ENCODE measurements at places on chromosomes 2 and 18.
A peak's percentile ranks its signal among the peaks of the same experiment; 100 is the strongest.

DNA sequence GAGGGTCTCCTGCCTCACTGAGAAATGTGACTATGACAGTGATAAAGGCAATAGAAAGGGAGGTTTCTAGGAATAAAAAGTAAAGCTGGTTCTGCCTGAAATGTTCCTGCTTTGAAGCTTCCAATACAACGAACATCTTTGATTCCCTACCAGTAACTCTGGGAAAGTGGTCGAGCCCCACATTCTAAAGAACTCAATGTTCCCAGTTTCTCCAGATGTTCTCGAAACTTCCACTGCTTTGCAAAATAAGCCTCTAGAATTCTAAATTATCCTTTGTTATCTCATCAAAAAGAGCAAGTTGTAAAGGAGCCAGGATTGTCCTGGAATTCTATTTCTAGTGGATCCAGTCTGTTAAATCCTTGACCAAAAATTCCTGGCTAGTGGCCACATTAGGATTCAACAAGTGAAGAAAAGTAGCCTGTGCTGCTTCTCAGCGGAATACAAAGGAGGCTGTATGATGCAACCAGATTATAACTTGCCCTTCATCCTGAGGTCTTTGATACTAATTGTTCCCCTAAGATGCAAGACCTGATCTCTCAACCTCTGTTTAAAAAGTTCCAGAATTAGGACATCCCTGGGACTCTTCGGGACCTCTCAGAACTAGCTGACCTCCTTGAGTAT lies 8.4 kb downstream of the SCN7A start:
- DNase-seq, result no peak

GRCh38 chr2:199679883-199680282 lies 171.1 kb downstream of the FTCDNL1 start:
- DNase-seq, result no peak

- DNase-seq, result peak; percentile 12
Observed at GRCh38 chr2:71548646-71549425, 95.5 kb downstream of the DYSF start.

- no peak for DNase-seq
Observed at GRCh38 chr2:140457483-140457882, 1673.3 kb downstream of the LRP1B start.

DNA sequence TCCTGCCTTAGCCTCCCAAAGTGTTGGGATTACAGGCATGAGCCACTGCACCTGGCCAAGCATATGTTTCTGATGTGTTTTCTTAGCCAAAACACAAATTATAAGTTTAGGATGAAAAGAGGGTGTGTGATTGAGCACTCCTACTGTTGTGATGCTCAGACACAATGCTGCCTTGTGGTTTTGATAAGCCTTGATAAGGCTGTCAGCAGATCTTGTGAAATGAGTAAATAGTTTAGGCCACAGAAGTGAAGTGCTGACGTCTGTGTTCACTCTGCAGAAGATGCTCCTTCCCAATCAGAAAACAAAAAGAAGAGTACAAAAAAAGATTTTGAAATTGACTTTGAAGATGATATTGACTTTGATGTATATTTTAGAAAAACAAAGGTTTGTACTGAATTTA lies 24.3 kb downstream of the NCAPH start:
- DNase-seq, result no peak

- no peak for DNase-seq
Observed at GRCh38 chr18:12293831-12294230, 14.2 kb upstream of the TUBB6 start.

DNA sequence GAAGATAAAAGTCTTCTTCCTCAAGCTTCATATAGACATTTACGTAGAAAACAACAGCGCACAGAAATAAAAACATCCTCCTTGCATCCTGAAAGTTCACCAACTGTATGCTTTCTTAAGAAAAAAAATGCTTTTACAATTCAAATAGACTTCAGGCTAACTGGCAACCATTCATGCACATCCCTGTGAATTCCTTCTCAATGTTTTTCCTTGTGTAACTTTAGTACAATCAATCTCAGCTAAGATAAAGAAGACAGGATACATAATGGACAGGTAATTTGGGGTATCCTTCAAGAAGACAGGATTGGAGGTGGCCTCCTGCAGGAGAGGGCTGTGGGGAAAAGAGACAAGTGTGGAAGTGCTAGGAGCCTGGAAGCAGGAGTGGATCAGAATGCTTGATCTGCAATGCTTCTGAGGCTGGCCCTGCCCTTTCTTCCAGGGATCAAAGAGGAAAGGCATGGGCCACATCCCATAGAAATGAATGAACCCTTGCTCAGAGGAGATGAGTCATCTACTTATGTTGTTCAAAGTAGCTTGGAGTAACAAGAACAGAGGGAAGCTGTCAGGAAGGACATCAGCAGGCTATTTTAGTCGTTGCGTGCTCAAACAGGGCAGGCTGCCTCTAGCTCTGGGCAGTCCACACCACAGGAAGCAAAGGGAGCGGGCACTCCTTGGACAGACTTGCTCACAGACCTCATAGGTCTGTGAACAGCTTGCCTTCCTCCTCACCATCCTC lies 126.6 kb downstream of the TMEM131 start:
- DNase-seq, result no peak

DNA sequence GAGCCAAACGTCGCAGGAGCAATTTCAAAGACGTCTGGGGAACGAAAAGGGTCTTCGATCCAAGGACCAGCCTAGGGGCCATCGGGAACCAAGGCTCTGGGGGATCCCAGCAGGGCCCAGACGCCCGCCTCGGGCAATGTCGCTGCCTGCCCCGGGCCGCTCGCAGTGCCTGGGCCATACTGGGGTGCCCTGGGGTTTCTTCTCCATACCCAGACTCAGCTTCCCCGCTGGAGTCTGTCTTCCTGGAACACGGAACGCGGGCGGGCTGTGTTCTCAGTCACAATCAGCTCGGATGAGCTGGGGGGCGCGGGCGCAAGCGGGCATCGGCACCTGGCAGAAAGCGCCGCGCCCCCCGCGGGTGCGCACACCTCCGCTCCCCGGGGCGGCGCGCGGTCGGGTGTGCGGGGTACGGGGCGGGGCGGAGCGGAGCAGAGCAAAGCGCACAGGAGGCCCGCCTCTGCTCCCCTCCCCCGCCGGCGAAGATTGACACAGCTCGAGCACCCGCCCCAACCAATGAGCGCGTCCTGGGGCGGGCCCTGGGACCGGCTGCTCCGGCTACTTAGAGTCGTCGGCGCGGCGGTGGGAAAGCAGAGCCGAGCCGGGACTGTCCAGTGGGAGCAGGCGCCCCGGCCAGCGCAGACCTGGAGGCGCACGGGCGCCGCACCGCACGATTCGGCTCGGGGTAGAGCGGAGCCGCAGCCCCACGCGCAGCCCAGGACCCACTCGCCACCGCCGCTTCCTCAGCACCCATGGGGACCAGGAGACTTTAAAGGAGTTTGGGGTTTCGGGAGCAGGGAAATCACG lies at the start of gene LRATD1:
LRATD1 (plus strand) TSS at position 585 of the 804 bp plus-strand sequence. CDS start 1,263 bp downstream, outside the sequence.
- DNase-seq, result no peak

GRCh38 chr2:197425550-197425949 lies 9.3 kb downstream of the SF3B1 start:
- DNase-seq, result no peak

DNA sequence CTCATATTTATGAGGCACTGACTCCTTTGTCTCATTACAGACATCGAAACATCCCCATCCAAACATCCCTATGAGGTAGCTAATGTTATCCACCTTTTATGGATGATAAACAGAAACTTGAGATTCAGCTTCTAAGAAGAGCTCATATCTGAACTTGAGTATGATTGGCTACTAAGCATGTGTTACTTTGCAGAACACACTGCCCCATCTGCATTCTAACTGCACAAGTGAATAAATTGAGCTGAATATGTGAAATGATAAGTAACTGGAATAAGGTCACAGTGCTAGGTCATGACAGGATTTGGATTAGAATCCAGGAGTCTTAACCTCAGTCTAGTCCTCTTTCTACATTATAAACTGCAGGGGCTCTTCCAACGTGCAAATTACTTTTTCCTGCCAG lies 172.7 kb downstream of the SETBP1 start:
- DNase-seq, result no peak

DNA sequence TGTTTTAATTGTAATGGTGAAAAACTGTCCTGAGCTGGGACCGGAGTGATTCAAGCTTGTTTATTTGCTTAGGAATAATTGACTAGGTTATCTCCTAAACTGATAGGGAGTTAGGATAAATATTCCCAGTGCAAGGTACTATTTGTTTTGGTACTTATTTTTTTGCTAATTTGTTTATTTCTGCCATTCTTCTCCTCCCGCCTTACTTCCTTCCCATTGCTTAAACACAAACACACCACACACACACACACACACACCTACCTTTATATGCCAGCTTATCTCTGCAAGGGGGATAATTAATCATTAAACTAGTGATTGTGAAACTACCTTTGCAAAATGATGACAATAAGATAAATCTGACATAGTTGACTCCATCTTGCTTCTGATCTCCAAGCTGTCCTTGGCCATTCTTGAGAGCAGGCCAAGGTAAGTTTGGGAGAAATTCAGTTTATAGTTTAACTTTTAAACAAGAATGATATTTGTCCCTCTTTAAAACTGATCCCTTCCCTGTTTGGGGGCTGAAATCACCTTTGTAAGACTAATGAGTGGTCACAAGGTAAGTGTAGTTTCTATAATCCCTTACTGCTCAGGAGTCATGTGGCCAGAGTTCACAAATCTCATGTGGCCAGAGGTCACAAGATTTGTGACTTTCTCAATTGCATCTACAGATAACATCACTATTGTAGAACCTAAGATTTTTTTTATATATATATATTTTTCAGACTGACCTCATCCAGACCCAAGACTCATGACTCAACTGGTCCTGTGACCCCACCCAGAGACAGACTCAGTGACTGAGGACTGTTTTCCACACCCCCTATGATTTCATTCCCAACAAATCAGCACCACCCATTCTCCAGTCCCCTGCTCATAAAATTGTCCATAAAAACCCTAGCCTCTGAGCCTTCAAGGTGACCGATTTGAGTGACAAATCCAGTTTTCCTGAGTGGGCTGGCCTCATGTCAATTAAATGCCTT lies 83.1 kb upstream of the LRRTM4 start:
- DNase-seq, result no peak

DNA sequence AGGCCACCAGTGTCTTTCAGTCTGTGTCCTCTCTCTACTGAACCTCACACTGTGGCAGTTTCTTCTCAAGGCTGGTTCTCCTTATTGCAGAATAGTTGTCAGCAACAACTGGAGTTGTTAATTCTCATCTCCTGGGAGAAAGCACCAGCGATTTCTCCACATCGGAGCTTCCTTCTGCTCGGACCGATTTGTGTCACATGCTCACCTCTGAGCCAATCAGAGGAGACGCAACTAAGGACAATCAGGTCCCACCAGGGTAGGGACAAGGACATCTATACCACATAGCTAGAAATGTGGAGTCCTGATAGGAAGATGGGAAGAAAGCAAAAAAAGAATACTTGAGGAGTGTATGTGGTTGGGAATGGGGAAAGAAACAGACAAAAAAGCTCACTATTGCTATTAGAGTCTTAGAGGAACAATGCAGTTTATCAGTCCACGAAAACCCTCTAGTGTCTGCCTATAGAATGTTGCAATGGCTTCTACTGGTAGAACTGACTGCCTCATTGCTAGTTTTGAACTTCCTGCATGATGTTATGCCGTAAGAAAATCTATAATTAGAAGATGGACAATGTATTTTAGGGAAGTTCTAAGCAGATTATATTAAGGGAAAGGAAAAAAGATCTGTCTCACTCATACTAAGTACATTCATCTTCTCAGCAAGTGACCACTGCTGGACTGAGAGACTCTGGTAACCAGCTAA lies 169.7 kb downstream of the CDCA7 start:
- no peak for DNase-seq

DNA sequence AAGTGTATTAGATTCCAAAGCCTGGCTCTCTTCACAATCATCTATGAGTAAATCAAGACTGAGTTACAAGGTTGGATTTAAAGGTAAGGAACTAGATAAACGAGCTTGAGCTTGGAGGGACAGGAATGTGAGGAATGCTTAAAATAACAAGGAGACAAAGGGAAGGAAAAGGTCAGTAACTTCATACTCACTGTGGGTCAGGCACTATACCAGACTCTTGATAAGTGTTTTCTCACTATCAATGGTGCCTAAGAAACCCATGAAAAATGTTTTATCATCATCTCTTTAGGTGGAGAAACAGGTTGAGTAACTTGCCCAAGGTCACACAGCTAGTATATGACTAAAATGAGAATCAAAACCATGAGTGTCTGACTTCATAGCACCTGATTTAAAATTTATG lies 212.1 kb downstream of the CDH2 start:
- DNase-seq, result no peak

DNA sequence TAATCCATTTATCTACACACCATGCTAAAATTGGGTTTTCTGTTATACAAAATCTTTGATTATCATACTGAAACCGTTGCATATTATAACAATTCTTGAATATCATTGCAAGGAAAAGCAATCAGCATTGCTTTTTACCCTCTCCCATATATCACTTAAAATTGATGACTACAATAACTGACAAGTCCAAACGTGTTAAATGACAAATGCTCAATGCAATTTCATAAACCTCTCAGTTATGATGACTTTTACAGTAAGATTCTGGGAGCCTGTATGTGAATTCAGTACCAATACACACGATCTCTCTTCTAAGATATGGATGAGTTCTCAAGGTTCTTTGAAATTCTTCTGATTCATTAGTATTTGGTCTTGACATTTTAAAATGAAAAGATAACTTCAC lies 368.5 kb upstream of the TRIB2 start:
- DNase-seq, result no peak

GRCh38 chr2:104312684-104313083 lies 541.2 kb upstream of the POU3F3 start:
- DNase-seq, result no peak

GRCh38 chr18:21163647-21164547 lies 52.3 kb upstream of the ROCK1 start:
- DNase-seq, result no peak

DNA sequence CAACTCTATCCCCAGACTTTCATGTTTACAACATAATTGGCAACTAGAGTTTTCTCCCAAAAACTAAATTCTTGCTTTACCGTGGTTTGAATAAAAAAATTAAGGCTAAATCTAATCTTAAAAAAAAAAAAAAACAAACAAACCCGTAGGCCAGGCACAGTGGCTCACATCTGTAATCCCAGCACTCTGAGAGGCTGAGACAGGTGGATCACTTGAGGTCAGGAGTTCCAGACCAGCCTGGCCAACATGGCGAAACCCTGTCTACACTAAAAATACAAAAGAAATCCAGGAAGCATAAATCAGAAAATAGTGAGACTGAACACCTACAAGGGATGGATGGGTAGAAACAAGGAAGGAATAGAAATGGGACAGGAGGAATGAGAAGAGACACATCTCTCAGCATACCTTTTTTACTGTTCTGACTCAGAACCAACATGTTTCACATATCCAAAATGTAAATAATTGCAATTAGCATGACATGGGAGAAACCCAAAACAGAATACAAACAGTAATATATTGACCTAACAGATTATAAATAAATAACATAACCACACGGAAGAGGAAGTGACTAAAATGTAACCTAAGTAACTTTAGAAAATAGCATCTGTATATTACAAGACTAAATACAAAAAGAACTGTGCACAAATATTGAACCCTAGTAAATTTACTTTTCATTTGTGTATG lies 17.5 kb downstream of the MGAT4A start:
- no peak for DNase-seq

Data from stimulated activated CD4-positive, alpha-beta T cell treated with anti-CD3 and anti-CD28 coated beads, Interleukin-1b, Interleukin-23, amount 100 ng/mL, for 1 hour (primary cell).